ENCODE measurements at places on chromosomes 1 and 21.
A peak's percentile ranks its signal among the peaks of the same experiment; 100 is the strongest.

GRCh38 chr1:159935719-159936272 is 9.6 kb downstream of the IGSF9 start:
- peak; percentile 15 for DNase-seq

- no peak for DNase-seq
Observed at GRCh38 chr1:59477286-59477685, 180.4 kb downstream of the FGGY start.

DNA sequence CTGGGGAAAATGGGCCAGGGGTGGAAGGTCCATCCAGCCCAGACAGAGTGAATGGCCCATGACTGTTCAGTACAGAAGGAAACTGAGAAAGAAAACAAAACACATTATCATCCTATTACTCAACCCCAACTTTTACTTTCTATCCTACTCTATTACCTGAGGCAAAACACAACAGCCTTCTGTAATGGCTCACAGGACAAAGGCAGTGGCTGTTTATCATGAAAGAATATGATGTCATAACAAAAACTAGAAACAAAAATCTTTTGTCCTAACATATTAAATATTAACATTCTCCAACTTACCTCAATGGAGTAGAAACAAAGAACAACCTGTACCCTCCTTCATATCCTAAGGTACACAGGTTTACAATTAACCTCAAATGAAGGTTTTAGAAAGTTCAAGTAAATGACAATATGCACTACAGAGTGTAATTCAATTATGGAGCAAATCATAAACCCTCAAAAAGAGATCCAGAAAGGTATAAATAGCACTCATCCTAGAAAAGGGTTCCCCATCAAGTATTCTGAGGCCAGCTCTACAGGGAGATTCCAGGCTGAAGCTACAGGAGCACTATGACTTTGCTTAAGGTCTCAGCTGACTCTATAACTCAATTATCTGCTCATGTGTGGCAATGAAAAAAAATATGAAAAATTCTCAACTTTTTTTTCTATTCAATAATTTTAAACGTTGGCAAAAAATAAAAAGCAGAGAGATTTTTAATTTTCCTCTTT is 15.1 kb downstream of the ELK4 start:
- no peak for DNase-seq

DNA sequence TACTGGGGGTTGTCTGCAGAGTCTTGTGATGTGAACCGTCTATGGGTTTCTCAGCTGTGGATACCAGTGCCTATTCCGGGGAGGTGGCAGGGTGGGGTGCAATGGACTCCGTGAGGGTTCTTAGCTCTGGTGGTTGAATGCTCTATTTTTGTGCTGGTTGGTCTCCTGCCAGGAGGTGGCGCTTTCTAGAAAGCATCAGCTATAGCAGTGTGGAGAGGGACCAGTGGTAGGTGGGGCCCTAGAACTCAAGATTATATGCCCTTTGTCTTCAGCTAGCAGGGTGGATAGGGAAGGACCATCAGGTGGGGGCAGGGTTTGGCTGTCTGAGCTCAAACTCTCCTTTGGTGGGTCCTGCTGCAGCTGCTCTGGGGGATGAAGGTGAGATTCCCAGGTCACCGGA is 127.3 kb upstream of the PLD5 start:
- no peak for DNase-seq

DNA sequence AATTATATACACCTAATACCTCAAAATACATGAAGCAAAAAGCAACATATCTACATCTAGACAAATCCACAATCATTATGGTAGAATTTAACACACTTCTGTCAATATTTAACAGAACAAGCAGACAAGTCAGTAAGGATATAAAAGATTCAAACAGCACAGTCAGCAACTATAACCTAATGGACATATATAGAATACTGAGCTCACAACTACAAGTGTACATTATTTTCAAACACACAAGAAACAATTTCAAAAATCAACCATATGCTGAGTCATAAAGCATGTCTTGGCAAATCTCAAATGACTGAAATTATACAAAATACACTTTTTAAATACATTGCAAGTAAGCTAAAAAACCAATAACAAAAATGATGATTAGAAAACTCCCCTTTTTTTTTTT is 178.0 kb downstream of the TOMM20 start:
- no peak for DNase-seq

DNA sequence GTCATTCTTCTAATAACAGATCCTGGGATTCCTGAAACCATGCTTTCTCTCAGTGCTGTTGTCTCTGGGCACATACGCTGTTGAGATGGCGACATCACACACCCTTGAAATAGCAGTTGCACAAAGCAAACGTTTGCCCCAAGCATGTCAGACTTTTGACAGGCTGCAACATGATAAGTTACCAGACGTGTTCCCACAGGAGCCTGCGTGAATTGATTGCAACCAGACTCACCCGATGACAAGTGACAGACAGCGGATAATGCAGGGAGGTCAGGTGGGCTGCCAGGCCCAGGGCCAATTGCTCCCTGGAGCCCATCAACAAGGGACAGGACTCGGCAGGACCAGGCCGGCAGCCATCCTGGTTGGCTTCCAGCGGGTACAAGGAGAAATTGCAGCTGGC is 310.9 kb downstream of the SIPA1L2 start:
- DNase-seq, result no peak

DNA sequence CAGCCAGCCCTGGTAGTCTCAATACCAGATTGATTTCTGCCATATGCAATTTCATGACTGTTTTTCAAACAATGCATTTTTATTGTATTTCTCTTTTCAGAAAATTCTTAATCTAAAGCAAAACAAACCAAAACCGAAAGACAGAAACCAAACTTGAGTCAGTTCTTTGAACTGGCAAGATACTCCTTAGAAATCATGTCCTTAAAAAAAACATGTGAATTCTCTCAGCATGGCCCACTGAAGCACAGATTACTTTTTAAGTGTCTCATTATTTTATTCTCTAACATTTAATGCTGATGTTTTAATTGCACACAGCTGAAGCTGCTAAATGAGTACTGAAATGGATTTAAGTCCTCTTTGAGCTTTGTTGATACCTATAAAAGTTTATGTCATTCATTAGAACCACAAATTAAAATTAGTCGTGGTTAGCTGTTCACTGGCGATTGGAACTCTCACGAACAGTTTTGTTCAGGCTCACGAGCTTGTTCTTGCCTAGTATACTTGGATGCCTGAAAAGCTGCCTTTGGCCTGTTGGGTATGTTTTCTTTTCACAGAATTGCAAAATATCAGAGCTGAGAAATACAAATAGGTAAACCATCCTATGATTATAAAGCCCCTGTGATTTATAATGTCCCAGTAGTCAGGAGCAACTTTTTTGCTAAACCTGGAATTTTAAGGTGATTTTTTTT is 87.5 kb downstream of the CAMTA1 start:
- DNase-seq, result no peak

DNA sequence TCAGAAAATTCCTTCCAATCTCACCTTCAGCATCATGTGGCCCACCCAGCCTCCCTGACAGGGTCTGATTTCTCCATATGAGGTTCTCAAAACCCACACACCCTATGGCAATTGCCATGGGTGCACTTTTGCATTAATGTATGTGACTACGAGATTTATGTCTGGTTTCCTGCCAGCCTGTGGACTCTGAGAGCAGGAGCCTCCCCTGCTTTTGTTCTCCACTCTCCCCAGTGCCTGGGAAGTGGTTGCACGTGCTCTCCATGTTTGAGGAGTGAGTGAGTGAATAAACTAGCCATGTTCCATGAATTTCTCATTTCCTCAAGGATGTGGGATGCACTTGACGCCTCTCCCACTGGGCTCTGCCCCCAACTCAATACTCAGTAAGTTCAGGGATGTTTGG is 91.2 kb downstream of the ACTL8 start:
- DNase-seq, result no peak

GRCh38 chr1:3530926-3531818 is 76.7 kb downstream of the ARHGEF16 start:
- DNase-seq, result peak; percentile 24

DNA sequence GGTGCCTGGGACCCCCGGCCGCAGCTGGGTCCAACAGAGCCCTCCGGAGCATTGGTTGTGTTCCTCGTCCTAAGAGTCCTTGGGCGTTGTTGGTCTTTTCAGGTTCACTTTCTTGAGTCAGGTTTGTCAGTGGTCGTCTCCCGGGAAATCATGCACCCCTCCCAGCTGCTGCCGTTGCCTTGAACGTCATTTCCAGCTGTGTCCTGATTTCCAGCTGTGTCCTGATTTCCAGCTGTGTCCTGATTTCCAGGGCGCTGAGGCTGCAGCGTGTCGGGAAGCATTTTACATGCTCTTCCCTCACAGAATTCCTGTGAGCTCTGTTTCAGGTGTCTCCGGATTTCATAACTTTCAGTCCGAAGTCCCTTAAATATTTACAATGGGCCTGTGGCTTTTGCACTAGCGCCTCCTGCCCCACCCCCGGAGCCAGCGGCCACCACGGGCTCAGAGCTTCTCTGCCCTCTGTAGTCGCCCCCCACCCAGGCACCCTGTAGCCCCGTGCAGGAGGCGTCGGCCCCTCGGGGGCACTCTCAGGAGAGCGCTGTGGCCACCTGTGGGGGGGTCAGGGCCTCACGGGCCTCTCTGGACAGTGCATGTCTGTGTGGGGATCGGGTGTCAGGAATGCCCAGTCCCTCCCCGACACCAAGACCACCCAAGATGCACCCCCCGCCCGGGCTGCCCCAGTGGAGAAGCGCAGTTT is 66.7 kb downstream of the COL18A1 start:
- no peak for DNase-seq

DNA sequence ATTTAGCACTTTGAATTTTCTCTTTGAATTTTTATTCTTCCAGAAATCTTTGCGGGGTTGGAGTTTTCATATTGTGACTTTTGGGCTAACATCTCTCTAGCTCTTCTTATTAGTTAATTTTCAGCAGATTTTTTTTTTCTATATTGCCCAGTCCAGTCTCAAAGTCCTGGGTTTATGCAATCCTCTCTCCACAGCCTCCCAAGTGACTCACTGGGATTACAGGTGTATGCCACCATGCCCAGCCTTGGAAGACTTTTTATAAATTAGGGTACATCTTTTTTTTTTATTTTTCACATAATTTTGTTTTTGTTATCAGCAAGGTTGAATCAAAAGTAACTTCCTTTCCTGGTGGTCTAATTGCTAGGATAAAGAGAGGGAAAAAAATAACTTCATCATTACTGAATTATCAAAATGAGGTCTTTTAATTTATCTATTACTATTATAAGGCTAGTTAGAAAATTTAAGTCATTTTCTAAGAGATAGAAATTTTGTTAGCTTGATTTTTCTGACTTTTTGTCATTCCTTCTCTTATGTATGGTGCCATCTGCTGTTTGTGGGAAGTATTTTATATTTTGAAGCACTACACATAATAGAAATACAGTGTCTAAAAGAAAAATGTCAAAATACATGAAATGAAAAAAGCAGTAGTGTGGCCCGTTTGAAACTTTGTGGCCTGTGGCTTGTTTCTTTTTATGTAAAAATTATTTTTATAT is 273.4 kb upstream of the CACYBP start:
- DNase-seq, result no peak

GRCh38 chr1:83098131-83098530 is 900.8 kb downstream of the TTLL7 start:
- no peak for DNase-seq

DNA sequence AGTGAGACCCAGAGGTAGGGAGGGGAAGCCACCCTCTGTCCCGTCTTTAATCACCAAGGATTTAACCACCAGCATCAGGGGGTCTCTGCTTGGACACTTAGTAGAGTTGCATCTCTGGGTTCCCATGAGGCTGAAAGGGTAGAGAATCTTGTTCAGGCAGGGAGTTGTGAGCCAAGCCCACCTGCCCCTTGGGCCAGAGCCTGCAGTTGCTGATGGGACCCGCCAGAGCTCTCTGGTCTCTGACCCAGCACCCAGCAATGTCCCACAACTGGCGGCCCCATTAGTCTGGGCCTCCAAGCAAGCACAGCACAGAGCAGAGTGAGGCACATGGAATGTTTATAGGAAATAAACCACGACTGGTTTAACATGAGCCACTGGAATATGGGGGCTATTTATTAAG is 166.3 kb downstream of the TRIM33 start:
- DNase-seq, result no peak

DNA sequence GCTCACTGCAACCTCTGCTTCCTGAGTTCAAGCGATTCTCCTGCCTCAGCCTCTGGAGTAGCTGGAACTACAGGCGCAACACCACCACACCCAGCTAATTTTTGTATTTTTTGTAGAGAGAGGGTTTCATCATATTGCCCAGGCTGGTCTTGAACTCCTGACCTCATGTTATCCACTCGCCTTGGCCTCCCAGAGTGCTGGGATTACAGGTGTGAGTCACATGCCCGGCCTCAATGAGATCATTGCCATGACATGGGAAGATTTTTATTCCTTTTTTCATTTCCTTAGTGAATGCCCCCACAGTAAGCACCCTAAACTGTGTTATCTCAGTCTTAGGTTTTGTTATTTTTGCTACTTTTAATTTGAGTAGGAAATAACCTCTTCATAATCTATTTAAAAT is 977.9 kb downstream of the BRINP3 start:
- no peak for DNase-seq

DNA sequence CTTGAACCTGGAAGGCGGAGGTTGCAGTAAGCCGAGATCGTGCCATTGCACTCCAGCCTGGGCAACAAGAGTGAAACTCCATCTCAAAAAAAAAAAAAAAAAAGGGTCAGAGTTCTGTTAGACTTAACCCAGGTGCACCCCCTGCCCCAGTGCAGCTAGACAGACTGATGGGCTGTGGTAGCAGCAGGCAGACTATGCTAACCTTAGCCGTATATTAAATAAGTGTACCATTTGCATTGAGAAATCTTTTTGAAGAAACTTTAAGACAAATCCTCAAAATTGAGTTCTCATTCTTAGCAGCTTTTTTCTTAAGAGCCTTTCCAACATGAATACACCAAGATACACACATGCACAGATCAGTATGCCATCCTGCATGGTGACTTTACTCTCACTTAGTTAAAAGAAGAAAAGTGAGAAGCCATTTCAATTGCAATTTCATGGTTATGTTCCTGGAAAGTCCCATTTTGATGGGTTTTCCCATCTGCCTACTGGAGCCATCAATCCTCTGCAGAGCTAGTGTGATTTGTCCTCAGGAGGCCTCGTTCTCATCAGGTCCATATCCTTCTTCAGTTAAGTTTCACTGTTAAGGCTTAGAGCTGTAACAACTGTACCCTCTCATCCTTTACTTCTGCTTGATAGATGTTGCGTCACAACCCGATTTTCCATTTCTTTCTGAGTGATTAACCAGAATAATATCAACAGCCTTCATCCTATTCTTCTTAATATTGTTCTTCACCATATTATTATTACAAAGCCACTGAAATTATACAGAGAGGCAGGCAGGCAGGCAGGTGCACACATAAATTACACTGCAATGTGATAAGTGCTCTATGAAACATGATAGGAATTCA is 7.3 kb downstream of the FCRLB start:
- no peak for DNase-seq

GRCh38 chr1:7694600-7695496 is 76.2 kb upstream of the VAMP3 start:
- DNase-seq, result no peak

DNA sequence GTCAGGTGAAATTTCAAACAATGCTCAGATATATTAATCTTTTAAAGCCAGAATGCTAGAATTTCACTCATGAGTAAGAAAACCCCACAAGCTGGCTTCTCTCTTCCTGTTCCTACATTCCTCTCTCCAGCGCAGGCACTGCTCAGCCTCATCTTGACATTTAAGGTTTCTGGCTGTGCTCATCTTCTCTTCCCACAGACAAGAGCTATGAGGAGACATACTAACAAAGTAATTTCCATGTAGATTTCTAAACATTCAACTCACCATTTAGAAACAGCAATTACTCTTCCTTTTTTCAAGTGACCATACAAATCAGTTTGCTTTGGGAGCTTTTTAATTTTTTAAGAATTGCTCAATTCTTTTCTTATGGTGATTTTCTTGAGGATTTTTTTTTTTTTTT is 7.8 kb upstream of the LRRC8D start:
- no peak for DNase-seq

- DNase-seq, result no peak
Observed at GRCh38 chr21:42621166-42621818, 32.1 kb upstream of the PDE9A start.

- DNase-seq, result no peak
Observed at GRCh38 chr1:84598418-84598817, 24.2 kb upstream of the CTBS start.
